ENCODE measurements at places on chromosomes 12 and 14. TPM values are rescaled to one million over a fixed set of nuclear protein-coding genes. Genes with fewer than 3 reads are reported as not detected.

The SPIC gene
- not detected for total RNA-seq

GRCh38 chr12:107570721-107571120, 114.9 kb upstream of the PWP1 start:
- no peaks in the 10 kb centered on the region for H3K27me3 ChIP-seq
- H3K36me3 ChIP-seq: peaks cover 2% of the 10 kb centered on the region
- DNase-seq: no peak
- no peak overlapping the region for H3K27ac ChIP-seq
- H3K4me3 ChIP-seq: no peak overlapping the region

DNA sequence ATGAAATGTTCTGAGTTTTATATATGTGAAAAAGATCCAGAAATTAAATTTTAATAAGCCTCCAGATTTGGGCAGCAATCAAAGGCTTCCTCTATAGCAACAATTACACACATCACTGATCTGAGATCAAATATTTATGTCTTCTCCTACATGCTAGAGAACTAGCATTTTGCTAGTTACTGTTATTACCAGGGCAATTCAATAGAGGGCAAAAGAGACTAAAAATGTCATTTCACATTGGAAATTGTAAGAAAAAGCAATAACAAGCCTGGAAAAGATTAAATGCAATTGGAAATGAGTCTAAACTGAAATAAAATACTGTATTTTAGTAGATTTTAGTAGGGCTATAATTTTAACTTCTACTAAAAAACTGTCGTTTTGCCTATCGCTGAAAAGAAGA, 32.6 kb upstream of the ANO6 start:
- H3K4me3 ChIP-seq: no peak overlapping the region
- H3K27me3 ChIP-seq: no peaks in the 10 kb centered on the region
- H3K27ac ChIP-seq: no peak overlapping the region
- DNase-seq: no peak

DNA sequence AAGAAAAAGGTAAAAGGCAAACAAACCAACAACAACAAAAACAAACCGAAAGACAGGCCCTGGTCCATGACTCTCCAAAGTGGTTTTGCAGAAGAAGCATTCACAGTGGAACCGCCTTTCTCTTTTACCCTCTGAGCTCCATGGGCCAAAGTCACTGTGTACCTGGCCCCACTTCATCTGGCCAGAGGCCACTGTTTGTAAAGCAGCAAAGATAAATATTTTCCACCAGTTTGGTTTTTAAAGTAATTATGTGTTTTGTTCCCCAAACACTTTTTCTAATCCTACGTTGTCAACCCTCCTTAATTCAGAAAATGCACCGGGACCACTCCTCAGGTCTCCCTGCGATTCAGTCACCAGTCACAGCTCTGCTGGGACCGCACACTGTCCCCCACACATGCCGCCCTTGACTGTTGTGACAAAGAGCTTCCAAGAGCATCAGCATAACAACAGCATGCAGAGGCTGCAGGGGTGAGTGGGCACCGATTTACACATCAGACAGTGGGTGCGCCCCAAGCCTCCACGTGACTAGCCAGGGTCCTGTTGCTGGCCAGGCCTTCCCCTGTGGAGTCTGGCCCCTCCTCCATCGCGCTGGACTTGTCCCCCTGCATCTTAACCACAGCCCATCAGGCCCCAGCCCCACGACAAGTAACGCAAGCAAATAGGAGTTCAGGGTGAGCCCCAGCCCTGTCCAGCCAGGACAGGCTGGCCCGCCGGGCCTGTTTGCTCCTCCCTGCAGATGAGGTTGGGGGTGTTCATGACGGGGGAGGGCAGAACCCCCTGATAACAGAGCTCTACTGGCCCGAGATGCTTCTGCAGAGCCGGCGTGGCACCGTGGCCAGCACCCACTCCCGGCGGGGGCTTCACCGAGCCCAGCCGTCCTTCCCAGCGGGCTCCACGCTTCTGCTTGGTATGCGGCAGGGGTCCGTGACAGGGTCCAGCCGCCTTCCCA, 65.2 kb upstream of the DIO3 start:
- DNase-seq: no peak
- no peak overlapping the region for H3K4me3 ChIP-seq
- no peaks in the 10 kb centered on the region for H3K4me1 ChIP-seq

- peaks cover 32% of the 10 kb centered on the region for H3K4me1 ChIP-seq
- H3K4me3 ChIP-seq: no peak overlapping the region
- peaks cover 4% of the 10 kb centered on the region for H3K36me3 ChIP-seq
- no peak for DNase-seq
- H3K27ac ChIP-seq: no peak overlapping the region
Measured at GRCh38 chr12:56011509-56012090, 9.2 kb upstream of the IKZF4 start.

The OR4E2 gene
- total RNA-seq: not detected

The INSM2 gene
- total RNA-seq: not detected

The DPPA3 gene
- not detected for total RNA-seq

DNA sequence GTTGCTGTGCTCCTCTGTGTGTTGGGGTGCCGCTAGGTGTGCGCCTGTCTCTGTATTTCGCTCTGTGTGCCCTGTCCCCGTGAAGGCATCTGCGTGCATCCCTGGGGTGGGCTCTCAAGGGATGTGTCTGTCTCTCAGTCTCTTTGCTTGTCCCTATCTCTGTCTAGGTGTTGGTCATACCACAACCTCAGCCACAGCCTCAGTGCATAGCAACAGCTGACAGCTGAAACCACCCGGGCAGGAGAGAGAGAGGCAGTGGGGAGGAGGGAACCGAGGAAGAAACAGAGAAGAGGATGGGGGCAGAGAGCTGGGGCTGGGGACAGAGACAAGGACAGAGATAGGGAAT, 953 bp upstream of the NXPH4 start:
- H3K27ac ChIP-seq: peak overlapping the region; percentile 39
- peak; percentile 48 for DNase-seq
- H3K4me3 ChIP-seq: peak overlapping the region; percentile 66

DNA sequence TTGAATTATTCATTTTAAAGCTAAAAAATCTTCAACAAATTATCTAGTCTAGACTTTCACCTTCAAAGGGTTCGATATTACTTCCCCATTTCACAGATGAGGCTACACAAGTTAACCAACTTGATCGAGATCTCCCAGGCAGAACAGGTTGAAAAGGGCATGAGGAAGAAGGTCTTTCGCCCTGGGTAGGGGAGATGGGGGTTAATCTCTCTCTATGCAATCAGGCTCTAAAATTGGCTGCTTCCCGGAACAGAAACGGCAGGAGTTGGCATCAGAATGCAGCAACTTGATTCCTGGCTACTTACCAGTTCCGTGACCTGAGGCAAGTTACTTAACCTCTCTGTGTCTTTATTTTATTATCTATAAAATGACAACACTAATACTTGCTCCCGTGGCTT, 2.4 kb upstream of the CISTR start:
- peaks cover 22% of the 10 kb centered on the region for H3K27me3 ChIP-seq
- peaks cover 18% of the 10 kb centered on the region for H3K4me1 ChIP-seq
- H3K27ac ChIP-seq: no peak overlapping the region
- H3K4me3 ChIP-seq: no peak overlapping the region
- no peak for DNase-seq
- H3K36me3 ChIP-seq: no peaks in the 10 kb centered on the region

DNA sequence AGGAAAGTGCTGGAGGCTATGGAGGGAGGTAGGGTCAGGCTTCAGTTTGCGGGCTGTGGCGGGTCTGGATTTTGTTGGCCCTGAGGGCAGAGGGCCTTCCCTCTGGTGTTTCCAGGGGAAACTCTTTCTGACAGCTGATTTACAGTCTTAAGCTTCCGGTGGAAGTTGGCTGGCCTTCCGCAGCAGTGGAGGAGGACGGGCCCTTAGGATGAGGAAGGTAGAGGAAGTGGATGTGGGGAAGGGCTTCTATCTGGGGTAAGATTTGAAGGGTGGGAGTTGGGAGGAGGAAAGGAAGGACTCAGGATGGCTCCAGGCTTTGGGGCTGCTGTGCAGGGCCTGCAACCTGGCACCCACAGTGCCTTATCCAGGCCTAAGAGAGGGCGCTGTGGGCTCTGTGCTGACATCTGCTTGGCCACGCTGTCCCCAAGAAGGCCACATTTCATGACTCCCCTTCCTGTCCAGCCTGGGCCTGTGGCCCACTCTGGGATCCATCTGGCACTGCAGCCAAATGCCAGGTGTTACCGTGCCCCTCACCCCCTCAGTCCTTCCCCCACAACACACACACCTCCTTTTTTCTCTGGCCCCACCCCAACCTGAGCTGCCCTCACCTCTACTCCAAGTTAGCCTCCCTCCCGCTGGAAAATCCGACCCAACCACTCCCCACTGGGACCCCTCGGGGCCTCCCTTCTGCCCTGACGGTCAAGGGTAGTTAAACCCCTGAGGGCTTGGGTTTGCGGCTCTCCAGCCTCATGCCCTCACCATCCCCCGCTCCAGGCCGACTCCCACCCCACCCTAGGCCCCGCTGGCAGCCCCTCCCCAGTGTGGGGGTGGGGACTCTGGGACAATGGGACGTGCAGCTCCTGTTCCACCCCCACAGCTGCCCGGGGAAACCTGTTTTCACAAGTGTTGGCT, 7.7 kb upstream of the PPP1R13B start:
- no peak overlapping the region for H3K4me3 ChIP-seq
- peaks cover 2% of the 10 kb centered on the region for H3K27me3 ChIP-seq
- H3K4me1 ChIP-seq: peaks cover 9% of the 10 kb centered on the region
- H3K36me3 ChIP-seq: no peaks in the 10 kb centered on the region
- no peak overlapping the region for H3K27ac ChIP-seq

DNA sequence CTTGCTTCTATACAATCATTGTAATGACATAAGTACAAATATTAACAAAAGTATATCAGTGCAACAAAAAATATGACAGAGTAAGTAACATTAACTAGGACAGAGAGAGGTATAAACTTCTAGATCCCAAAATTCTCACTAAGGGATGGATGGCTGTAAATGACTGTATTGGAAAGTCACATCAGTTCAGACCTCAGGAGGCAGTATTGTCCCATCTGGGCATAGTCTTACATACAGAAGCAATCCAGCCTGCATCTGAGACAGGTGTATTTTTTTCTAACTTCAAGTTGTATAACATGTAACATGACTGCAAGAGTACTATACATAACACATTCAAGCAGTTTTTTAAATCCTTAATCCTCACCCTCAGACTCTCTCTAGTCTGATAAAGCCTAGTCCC, 99.0 kb downstream of the GARIN6 start:
- no peak overlapping the region for H3K27ac ChIP-seq
- no peaks in the 10 kb centered on the region for H3K36me3 ChIP-seq
- no peaks in the 10 kb centered on the region for H3K4me1 ChIP-seq
- DNase-seq: no peak
- no peaks in the 10 kb centered on the region for H3K27me3 ChIP-seq
- H3K4me3 ChIP-seq: no peak overlapping the region

The MGAT4C gene
- total RNA-seq: not detected
